ENCODE measurements at places on chromosomes 16 and 17. TPM values are rescaled to one million over a fixed set of nuclear protein-coding genes. Genes with fewer than 3 reads are reported as not detected.

Gene GNAO1
- polyA plus RNA-seq, result 30.3 TPM

Gene ACE
- 54.7 TPM for polyA plus RNA-seq

Gene UMOD
- polyA plus RNA-seq, result 0.15 TPM

Gene SBK1
- polyA plus RNA-seq, result 15.3 TPM

Gene OMG
- polyA plus RNA-seq, result 3.2 TPM

Gene TMEM220
- polyA plus RNA-seq, result 12.8 TPM

Gene ABCA3
- polyA plus RNA-seq, result 17.3 TPM

Gene CSF3
- not detected for polyA plus RNA-seq

Gene KRTAP2-2
- polyA plus RNA-seq, result not detected

Measured in left lung (tissue), 14 donors.